ENCODE measurements at places on chromosomes 1 and 21.

DNA sequence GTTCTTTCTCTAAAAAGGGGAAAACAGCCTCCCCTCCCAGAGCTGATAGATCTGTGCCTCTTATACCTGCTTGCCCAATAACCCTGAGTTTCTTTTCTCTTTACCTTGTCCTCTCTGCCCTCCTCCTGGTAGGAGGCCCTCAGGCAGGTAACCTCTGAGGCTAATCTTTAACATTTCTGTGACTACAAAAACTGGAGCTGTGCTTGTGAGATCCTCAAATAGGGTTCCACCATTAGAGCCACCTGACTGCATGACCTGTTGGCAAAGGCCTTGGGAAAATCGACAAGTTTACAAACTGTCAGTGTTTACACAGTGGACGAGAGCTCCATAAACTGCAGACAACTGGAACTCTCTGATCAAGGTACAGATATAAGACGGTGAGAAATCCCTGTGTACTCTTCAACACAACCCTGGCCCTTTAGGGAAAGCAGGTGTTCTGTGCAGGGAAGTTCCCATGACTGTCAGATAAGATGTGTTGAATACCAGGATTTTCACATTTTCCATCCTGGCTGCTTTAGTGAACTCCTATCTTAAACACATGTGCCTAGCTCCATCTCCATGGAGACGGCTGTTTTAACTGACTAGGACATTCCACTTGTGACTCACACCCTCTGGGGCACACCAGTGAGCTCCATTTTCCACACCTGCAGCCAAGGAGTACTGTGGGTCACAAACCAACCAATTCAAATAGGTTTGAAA lies 38.3 kb downstream of the ECE1 start:
- DNase-seq: peak; percentile 32

GRCh38 chr1:24868016-24868875 lies 61.8 kb downstream of the RUNX3 start:
- no peak for DNase-seq

GRCh38 chr1:226149806-226150205 lies 36.7 kb downstream of the ACBD3 start:
- DNase-seq: no peak

DNA sequence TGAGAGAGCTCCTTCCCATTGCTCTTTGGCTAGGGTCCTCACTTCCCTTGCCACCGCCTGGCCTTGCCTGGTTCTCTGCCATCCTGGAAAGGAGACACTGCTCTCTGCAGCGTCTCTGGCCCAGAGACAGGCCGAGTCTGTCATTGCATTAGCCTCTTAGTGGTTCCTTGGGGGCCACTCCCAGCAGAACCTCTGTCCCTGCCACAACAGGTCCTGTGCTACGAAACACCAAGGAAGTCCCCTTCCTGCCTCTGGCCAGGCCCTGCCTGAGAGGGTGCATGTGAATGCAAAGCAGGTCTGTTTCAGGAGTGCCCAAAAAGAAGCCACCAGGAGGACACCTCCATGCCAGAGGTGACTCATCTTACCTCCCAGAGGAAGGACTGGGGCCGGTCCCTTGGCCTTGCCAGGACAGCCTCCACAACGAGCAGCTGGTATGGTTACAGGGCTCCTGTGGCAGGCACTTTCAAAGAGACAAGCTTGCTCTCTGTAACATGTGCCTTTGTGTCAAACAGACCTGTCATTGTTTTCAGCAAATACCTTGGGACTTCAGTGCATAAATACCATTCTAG lies 59.6 kb downstream of the VPS26C start:
- no peak for DNase-seq

DNA sequence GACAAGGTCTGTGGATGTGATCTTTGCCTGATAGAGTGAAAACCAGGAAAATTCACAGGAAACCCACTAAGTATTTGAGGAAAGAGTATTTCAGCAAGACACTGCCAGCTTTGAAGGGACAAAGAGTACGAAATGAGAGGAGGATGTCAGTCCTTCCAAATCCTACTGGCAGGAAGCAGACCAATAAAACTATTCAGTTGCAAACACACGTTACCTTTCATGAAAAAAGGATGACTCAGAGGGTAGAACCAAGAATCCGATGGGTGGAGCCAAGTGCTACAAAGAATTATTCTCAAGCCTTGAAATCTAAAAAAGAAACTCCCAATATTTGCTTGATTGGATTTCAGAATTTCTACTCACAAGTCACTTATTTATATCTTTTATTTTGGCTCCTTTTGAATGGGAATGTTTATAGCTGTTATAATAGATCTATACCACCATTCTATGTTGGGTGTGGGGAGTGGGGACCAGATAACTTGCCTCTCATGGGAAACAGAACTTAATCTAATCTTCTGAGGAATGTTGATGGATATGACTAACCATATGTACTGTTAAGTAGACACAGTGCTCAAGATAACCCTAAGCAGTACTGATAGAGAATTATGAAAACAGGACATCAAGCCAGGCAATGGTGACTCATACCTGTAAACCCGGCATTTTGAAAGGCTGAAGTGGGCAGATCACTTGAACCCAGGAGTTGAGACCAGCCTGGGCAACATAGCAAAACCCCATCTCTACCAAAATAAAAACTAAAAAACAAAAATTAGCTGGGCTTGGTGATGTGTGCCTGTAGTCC lies 19.3 kb upstream of the HEATR1 start:
- no peak for DNase-seq

DNA sequence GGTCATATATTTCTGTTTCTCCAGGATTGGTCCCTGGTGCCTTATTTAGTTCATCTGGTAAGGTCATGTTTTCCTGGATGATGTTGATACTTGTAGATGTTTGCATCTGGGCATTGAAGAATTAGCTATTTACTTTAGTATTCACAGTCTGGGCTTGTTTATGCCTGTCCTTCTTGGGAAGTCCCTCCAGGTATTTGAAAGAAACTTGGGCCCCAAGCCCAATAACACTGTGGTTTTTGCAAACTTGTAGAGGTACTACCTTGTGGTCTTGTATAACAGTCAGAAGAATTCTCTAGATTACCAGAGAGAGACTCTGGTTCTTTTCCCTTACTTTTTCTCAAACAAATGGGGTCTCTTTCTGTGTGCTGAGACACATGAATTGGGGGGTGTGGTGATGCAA lies 251.4 kb upstream of the B3GALT2 start:
- no peak for DNase-seq

GRCh38 chr1:98827041-98827440 lies 165.5 kb downstream of the SNX7 start:
- no peak for DNase-seq
